Colonic mucosa (tissue), 4 donors: ENCODE measurements at places on chromosomes 7 and 10.

GRCh38 chr10:109914966-109915365 lies 8.3 kb downstream of the XPNPEP1 start:
- peak; percentile 72 for DNase-seq

- no peak for DNase-seq
Observed at GRCh38 chr7:90213521-90213920, 2.0 kb downstream of the STEAP2 start.

DNA sequence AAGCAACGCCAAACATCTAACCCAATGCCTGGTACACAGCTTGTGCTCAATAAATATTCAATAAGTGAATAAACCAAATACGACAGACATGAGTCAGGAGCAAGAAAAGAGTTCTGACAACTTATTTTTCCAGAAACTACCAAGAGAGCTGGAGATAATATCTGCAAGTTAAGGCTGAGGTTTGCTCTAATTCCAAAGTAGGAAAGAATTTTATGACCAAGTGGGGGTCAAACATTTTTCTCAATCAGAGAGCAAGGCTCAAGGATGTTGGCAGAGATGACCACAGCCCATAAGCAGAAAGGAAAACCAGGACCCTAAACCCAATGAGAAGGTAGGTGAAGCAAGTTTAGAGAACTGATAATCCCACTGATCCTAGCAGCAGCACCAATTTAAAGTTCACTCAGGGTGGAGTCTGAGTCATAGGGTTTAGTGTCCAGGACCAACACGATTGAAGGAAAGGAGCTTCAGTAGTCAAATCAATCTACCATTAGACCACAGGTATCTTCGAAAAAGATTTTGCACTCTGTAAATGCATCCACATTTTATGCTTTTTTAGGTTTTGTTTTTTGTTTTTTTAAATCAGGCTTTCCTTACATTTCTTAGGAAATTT lies 49.3 kb upstream of the KCNIP2 start:
- no peak for DNase-seq

DNA sequence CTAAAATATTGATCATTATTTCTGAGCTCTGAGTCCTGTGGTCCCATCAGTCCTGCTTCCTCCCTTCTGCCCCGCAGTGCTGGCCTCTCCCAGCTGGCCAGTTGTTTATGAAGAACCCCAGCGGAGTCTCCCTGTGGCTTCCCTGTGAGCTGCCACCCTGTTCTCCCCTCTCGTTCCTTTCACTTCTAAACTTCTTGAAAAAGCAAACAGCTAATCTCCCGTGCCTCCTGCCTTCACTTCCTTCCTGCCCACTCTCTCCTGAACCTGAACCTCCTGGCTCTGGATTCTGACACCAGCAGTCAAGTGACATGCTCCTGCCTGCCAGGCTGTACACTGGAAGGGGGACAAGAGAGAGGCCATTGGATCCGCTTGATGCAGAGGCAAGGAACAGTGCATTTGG lies 63.7 kb upstream of the ZPBP start:
- DNase-seq = no peak

DNA sequence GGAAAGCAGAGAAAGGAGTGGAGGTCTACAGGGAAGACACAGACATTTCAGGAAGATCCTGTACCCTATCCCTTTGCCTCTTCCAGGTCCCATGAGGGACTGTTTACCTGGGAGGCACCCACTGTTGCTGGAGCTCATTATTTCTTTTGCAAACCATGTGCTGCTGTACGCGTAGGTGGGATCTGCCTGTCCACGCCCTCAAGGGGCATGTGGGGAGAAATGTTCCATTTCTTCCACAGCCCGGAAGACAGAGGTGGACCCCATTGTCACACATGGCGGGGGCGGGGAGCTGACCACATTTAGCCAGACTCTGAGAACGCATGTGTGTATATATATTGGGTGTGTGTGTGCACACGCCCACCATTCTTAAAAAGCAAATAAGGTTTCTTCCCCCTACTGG lies 2.0 kb downstream of the PLXNA4 start:
- no peak for DNase-seq

DNA sequence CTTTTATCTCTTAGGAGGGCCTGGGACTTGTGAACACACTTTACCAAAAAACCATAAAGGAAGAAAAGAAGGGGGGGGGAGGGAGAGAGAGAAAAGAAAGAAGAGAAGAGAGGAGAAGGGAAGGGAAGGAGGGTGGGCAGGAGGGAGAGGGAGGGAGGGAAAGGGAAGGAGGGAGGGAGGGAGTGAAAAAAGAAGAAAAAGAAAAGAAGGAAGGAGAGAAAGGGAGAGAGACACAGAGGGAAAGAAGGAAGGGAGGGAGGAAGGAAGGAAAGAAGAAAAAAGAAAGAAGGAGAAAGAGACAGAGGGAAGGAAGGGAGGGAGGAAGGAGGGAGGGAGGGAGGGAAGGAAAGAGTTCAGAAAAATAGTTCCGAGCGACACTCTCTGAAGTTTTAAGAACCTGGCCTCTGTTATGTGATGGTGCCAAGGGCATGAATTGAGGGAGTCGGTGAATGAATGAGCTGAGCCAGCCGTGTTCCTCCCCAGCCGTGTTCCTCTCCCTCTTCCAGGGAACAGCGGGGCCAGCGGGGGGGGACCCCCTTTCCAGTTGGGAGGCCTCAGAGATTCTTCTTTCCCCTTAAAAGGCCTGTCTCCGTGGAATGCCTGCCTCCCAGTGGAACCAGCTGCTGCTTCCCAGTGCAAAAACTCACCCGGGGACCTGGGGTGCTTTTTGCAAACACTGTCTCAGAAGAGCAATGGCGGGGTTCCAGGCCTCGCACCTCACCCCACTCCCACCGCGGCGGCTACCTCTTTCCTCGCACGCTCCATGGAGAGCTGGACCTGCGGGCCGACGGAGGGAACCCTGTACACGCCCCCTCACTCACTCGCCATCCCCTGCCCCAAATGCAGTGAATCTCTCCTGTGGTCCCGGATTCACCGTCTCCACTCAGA lies 84.1 kb downstream of the FOXL3 start:
- no peak for DNase-seq

- DNase-seq = no peak
Observed at GRCh38 chr10:123606006-123606405, 60.1 kb upstream of the GPR26 start.

GRCh38 chr10:129552119-129552518 lies 85.1 kb downstream of the MGMT start:
- DNase-seq = no peak

DNA sequence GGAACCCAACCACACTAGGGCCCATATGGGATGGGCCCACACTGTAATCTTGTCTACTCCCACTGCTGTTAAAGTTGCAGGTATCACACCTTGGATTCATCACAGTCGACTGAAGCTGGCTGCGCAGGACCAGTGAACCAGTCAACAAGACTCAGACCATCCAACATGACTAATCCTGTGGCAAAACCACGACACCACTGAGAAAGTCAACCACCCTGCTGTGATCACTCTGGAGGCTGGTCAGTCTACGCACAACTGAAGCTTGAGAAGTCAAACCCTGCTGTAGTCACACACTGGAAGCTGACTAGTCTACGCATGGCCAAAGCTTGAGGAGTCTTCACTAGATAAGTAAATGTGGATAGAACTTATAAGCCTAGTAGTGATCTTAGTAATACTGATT lies 9.6 kb upstream of the CYREN start:
- no peak for DNase-seq

- DNase-seq = peak; percentile 74
Observed at GRCh38 chr10:70758757-70759514, 26.2 kb downstream of the TBATA start.

DNA sequence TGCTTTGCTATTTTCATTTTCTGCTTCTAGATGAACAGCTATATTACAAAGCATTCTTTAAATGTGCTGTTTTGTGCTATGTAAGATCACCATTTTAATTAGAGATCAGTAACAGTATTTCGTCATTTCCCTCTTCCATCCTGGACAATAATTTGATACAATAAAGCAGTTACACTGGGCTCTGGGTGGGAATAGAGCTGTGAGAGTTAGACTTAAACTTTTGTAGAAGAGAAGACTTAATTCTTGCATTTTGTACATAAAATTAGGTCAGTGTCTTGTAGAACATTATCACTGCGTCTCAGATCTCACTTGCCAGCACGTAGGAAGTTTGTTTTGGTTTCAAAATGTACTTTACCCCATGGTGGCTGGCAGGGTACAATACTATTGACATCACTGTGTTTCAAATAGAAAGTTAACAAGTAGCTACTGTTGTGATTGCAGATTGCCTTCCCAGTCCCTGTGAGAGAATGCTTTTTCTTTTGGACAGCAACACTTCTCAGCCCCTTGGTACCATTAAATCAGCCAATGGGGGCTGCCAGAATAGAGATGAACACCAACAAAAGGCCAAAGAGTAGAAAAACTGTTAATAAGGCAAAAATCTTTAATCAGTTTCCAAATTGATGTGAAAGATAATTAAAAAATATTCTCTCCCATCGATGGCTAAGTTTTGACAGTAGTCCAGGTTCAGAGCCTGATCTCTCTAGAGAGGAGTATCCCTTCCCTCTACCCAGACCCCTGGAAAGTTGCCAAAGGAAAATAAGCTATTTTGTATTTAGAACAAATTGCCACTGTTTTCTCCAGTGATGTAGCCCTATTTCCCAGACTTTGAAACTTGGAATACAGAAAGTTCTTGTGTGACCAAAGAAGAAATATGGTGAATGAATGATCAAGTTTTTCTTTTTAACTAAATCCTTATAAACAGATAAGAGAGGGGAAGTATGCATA lies 35.1 kb downstream of the SMNDC1 start:
- peak; percentile 45 for DNase-seq

DNA sequence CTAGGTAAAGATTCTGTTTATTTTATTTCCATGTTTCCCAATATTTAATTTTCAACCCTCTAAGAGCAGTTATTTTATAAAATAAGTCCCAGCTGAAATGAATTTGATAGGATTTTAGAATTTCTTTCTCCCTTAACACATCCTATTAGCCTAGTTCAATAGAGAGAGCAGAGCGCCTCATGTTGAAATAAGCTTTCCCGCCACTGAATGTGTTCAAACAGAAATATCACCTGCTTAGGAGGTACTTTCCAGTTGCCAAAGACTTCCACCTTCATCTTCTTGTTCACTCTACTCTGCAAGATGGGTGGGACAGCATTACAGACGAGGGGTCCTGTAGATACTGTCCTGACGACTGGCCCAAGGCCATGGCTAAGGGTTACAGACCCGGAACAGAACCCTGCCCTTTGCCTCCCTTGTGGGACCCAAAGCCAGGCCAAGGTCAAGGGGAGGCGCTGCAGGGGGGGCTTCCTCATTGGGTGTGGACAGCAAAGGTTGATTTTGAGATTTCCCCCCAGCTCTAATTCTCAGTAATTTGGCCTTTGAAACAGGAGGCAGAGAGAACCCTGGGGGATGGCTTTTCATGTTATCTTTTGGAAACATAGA lies 62.0 kb downstream of the PARP12 start:
- no peak for DNase-seq

- no peak for DNase-seq
Observed at GRCh38 chr10:97911217-97911616, 61.6 kb downstream of the GOLGA7B start.

DNA sequence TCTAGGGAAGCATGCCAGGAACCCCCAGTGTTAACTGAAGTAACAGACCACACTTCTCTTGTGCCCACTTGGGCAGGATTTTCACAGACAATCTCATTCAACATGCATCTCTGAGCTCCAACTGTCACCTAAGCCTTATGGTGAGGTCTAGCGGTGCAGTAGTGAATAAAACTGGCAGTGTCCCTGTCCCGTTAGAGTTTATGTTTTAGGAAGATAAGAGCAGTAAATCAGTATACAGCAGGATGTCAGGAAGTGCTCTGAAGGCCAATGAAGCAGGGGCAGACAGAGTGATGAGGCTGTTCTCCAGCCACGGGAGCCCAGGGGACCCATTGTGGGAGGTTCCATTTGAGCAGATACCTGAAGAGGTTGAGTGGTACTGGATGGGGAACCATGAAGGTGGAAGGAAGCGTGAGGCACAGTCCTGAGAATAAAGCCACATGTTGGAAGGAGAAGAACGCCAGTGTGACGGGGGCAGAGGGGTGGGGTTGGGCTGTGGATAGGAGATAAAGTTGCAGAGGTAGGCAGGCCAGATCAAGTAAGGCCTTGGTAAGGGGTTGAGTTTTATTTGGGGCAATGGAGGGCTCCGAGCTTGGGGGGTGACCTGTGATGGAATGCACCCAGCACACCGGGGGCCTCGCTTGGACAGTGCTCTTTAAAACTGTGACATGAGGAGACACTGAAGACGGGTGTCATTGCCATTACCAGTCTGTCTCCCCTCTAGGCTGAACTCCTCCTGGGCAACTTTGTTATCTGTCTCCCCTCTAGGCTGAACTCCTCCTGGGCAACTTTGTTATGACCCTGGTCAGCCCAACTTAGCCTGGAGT lies 6.6 kb downstream of the GDF10 start:
- no peak for DNase-seq

DNA sequence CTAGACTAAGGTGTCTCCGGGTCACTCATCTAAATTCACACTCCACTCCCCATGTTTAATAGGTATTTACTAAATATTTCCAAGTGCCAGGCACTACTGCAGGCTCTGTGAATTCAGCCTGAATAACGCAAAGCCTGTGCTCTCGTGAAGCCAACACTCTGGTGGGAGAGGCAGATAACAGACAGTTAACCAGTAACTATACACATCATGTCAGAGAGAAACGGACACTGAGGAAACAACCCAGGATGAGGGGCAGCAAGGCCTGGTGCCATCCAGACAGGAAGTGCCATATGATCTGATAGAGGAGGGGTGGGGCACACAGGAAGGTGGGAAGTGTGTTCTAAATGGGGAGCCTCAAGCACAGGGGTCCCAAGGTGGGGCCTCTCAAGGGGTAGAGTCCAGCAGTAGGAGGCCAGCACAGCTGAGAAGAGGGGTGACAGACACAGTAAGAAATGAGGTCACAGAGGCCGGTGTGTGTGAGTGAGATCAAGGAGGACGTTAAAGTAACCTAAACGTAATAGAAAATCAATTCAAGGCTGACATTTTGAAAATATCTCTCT lies 85.3 kb downstream of the LARP4B start:
- no peak for DNase-seq

- DNase-seq = no peak
Observed at GRCh38 chr10:26112532-26112931, 104.0 kb upstream of the GAD2 start.

GRCh38 chr7:105296491-105296890 lies 92.2 kb downstream of the SRPK2 start:
- DNase-seq = no peak

DNA sequence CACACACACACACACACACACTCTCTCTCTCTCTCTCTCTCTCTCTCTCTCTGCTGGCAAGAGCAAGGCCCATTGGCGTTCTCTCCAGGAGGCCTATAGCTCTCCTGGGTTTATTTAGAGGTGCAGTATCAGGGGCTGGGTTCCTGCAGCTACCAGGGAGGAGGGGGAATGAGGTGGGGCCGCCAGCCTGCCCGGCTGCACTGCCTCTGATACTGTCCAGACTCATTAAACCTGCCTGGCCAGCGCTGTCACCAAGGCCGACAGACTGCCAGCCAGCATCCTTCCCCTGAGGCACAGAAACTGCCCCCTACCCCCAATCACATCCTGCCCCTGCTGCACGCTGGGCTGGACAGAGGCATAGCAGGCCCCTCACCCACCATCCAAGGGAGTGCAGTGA lies 4.3 kb downstream of the PRRT4 start:
- DNase-seq = no peak

DNA sequence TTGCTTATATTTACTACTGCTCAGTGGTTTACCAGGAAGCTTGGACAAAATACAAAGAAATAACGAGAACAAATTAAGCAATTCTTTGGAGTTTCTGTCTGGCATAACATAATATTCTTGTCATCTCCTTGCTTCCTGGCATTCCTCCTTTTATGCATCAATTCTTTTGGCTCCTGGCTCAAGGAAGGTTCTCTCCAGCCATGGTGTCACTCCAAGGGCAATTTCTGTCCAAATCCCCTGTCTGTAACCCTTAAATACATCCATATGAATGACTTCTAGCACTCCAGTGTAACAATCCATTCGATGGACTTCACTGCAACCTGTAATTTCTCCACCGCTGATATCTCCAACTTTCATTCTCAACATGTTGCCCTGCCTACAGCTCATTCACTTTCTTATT lies 617.7 kb upstream of the ANKRD30A start:
- DNase-seq = no peak
